ENCODE measurements at places on chromosomes 2 and 18. TPM values are rescaled to one million over a fixed set of nuclear protein-coding genes. Genes with fewer than 3 reads are reported as not detected.

RESP18 gene
- total RNA-seq, result not detected

FRZB gene
- 0.10 TPM for total RNA-seq

CXCR1 gene
- 0.12 TPM for total RNA-seq

CFAP53 gene
- total RNA-seq, result 0.75 TPM

COL3A1 gene
- total RNA-seq, result not detected

GRHL1 gene
- total RNA-seq, result 0.76 TPM

Measured in B cell (primary cell).